ENCODE measurements at places on chromosomes 5 and 9.

DNA sequence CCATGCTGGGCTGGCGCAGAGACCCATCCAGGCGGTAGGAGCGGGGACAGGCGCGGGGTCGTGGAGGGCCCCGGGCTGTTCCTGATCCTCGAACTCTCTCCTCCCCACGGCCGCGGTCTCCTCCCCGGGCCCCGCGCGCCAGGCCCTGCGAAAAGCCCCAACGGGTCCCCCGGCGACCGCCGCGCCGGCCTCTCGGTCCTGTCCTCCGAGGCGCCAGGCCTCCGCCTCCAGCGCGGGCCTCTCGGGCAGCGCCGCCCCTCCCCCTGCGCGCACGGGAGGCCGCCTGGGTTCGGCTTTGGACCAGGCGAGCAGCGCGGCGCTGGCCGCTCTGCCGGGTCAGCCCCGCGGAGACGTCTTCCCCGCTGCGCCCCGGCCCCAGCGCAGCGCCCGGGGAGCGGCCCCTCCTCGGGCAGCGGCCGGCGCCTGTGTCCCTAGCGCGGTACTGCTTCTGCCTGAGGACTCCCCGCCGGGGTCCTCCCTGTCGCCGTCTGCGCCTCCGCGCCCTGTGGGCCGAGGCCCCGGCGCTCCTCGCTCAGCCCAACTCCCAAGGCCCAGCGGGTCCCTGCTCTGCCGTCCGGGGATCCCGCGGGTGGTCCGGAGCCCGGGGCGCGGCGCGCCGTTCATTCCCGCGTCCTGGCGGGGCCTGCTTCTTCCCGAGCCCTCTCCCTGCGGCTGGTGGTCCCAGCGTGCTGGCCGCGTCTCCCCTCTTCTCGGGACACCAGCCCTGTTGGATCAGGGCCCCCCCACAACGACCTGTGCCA, 13.4 kb downstream of the COL23A1 start:
- no peak for DNase-seq

- DNase-seq, result no peak
Observed at GRCh38 chr5:93519740-93520139, 61.3 kb downstream of the NR2F1-AS1 start.

- DNase-seq, result no peak
Observed at GRCh38 chr5:102895976-102896375, 140.9 kb downstream of the PAM start.

- DNase-seq, result no peak
Observed at GRCh38 chr5:34898258-34898895, 16.9 kb downstream of the RAD1 start.

- no peak for DNase-seq
Observed at GRCh38 chr9:22457448-22457847, 10.8 kb downstream of the DMRTA1 start.

DNA sequence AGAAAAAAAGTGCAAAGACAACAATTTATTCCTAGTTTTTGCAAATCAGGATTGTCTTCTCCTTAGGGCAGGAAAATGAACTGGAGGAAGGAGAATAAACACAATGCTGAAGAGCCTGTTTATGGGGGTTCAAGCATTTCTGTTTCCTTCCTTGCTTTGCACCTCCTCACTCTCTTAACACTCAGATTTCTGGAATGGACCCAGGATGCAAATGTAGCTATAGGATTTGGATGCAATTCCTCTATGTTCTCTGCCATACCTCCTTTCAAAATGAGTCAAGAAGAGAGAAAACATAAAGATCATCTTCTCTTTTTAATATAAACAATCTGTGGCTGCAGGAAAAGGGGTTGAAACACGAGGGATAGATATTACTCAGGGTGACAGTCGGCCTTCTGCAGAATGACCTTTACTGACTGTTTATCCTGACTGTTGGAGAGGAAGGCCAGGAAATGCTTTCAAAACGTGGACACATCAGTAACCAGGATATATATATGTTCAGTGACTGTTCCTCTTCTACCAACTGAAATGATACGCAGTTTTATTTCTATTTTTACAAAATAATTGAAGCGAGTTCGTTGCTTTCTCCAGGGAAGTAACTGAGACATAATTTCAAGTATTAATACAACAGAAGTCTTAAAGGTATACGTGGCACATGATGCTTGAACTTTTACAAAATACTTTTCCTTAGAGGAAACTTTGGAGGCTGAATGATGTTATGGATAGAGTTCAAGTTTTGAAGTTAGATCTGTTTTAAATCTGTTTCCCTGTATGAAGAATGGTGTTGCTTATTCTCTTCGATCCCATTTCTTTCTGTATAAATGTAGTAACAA, 44.4 kb downstream of the ACTBL2 start:
- no peak for DNase-seq
